ENCODE measurements at places on chromosomes 13 and 19.

DNA sequence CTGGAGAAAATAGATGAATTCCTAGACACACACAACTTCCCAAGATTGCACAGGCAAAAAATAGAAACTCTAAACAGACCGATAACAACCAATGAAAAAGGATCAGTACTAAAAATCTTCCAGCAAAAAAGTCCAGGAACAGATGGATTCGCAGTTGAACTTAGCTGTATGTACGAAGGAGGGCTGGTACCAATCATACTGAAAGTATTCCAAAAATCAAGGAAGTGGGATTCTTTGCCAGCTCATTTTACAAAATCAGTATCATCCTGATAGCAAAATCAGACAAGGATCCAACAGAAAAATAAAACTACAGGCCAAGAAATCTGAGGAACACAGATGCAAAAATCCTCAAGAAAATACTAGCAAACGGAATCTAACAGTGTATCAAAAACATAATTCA lies 6.5 kb upstream of the LILRB2 start:
- no peaks in the 10 kb centered on the region for H3K4me1 ChIP-seq
- no peaks in the 10 kb centered on the region for H3K36me3 ChIP-seq
- H3K27me3 ChIP-seq: peaks cover 6% of the 10 kb centered on the region
- DNase-seq: no peak

GRCh38 chr13:24074678-24075077 lies 85.8 kb upstream of the SPATA13 start:
- H3K4me1 ChIP-seq: no peaks in the 10 kb centered on the region
- H3K4me3 ChIP-seq: no peak overlapping the region
- DNase-seq: no peak
- no peak overlapping the region for H3K27ac ChIP-seq
- no peaks in the 10 kb centered on the region for H3K36me3 ChIP-seq
- no peaks in the 10 kb centered on the region for H3K27me3 ChIP-seq

DNA sequence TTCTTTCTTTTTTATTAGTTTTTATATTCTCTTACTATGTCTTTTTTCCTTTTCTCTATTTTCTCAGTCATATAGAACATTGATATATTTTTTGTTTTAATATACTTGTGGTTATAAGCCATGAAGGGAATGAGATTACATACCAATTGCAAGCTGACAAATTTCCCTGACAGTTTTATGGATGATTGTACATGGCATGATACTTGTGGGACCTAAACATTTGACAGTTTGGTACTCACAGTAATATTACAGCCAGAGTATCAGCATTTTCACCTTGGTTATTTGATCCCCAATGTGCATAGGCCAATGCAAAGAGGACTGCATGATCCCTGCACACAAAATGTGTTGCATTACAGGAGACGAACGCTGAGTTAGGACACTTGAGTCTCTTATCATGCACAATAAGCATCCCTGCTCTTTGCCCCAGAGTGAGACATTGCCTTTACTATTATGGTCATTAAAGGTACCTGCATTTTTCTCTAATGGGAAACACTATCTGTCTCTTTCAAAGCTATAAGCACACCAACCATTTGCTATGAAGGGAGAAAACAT lies 713.4 kb upstream of the PCDH20 start:
- DNase-seq: no peak
- no peaks in the 10 kb centered on the region for H3K4me1 ChIP-seq
- H3K36me3 ChIP-seq: no peaks in the 10 kb centered on the region
- H3K27ac ChIP-seq: no peak overlapping the region
- H3K27me3 ChIP-seq: no peaks in the 10 kb centered on the region

DNA sequence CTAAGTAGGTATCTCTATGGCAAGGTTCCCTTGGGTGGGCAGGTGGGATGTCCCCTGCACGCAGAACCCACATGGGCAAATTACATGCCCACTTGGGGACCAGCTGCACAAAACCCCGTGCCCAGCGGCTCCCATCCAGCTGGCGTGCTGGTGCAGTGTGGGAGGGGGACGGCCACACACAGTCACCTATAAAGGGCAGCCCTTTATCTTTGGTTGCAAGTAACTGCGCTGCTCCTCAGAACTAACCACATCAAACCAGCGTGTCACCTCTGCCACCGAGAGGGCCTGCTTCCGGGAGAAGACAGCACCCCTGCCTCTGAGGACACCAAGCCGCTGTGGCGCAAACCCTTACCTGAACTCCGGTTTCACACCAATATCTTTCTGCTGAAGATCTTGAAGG lies 32.2 kb downstream of the ANKRD27 start:
- H3K36me3 ChIP-seq: peaks cover 59% of the 10 kb centered on the region
- no peaks in the 10 kb centered on the region for H3K27me3 ChIP-seq

DNA sequence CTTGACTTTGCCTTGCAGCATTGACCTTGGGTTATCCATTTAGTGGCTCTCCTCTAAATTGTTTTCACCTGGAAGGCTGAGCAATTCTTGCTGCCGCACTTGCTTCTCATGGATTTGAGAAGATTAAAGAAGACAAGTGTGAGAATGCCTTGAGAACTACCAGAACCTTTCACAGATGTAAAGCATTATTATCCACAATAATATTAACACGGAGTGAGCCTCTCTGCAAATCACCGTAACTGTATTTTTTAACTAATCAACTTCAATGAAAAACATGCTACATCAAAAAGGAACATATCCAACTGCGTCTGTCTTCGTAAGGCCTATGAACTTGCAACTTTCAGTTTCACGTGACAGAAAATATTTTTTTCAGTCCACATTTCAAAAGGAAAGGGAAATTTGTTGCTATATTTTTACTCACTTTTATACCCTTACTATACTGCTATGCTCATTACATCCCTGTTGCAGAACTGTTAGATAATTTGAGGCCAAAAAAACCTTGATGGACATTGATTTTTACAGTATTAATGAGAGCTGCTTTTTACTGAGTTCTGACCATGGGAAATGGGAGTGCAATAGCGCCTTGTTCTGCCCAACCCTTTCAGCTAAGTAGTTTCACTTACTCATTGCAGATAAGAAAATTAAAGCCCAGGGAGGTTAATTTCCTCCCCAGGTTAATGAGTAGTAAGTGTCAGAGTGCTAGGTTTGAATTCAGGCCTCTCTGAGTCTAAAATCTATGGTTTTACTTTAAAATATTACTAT lies 93.8 kb upstream of the RAP2A start:
- no peak overlapping the region for H3K4me3 ChIP-seq
- DNase-seq: peak; percentile 13
- peaks cover 9% of the 10 kb centered on the region for H3K4me1 ChIP-seq
- no peaks in the 10 kb centered on the region for H3K27me3 ChIP-seq

- no peak overlapping the region for H3K4me3 ChIP-seq
- no peak for DNase-seq
- no peak overlapping the region for H3K27ac ChIP-seq
- H3K36me3 ChIP-seq: peaks cover 6% of the 10 kb centered on the region
- H3K4me1 ChIP-seq: peaks cover 19% of the 10 kb centered on the region
- H3K27me3 ChIP-seq: peaks cover 43% of the 10 kb centered on the region
Observed at GRCh38 chr19:38208571-38208970, 15.5 kb downstream of the DPF1 start.

DNA sequence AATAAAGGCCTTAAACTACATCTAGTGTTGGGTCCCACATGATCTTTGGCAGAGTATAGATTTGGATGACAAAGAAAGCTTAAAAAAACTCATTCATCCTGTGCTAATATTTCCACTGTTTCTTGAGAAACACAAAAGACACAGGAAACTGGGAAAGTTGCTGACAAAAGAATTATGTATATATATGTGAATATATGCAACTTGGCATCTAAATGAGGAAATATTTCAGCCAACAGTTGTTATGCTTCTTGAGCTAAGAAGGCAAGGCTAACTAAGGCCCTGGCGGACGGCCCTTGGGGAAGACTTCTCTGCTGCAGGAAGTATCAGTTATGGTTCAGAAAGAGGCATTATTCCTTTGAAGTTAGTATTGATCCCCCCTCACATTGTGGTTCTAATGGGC lies 491.8 kb downstream of the DIAPH3 start:
- no peaks in the 10 kb centered on the region for H3K4me1 ChIP-seq
- no peak for DNase-seq
- H3K36me3 ChIP-seq: no peaks in the 10 kb centered on the region
- no peaks in the 10 kb centered on the region for H3K27me3 ChIP-seq

DNA sequence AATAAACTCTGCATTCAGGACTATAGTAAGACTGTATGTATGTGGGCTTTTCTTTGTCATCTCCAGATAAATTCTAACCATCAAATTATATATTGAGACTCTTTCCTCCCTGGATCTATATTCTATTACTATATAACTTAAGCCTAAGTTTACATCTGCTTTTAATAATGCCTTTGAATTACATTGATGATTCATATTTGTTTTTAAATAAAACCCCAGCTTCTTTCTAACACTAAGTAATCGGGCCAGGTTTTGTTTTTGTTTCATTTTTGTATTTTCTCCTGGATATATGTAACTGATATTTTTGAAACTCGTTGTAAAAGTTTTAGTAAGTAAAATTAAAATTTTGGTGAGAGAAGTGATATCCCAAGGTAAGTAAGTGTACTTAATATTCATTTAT lies 1599.1 kb downstream of the PCDH9 start:
- H3K4me3 ChIP-seq: no peak overlapping the region
- H3K4me1 ChIP-seq: no peaks in the 10 kb centered on the region

DNA sequence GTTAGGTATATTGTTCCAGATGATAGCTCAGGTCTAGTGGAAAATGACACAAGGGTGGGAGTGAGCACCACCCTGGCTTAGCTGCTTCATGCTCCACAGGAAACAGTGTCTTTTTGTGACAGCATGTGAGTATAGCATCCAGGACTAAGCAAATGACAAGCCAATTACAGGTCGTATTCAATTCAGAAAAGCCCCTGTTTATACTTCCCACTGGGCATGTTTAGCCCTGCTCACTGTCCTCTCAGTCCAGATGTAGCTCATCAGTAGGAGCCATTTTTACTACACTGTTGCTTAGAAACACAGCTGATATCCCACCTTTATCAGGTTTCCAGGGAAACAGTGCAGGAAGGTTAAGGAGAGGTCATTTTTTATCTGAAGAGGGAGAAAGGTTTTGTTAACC lies 8.0 kb downstream of the ABHD13 start:
- no peak overlapping the region for H3K4me3 ChIP-seq
- no peaks in the 10 kb centered on the region for H3K27me3 ChIP-seq
- DNase-seq: no peak
- peaks cover 10% of the 10 kb centered on the region for H3K4me1 ChIP-seq

DNA sequence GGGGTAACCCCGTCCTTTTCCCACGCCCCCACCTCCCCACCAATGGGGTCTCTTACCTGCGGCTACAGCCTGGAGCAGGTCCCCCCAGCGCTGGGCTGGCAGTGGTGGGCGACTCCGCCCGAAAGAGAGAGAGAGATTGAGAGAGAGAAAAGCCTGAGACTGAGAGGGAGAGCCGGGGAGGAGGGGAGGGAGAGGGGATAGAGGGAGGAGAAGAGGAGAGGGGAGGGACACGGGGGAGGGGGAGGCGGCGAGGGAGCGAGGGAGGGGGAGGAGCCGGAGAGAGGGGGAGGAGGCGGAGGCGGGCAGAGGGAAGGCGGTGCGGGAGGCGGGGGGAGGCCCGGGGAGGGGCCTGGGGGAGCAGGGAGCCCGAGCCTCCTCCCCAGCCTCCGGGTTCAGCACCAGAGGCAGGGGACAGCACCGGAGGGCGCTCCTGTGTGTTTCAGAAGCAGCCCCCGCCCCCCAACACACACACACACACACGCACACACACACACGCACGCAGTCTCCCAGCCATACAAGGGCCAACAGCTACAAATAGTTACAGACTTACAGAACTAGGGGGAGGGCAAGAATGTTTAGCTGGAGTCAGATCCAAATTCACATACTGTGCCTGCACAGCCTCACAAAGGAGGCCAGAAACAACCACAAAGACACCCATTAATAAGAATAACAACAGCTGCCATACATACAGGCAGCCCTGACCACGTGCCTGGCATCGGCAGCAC lies at the start of gene SLC8A2:
TSS of gene SLC8A2 (minus strand) at position 161 of the 725 bp plus-strand sequence. CDS start 5,490 bp downstream, outside the sequence.
- H3K27me3 ChIP-seq: peaks cover 58% of the 10 kb centered on the region
- DNase-seq: peak; percentile 83
- H3K4me3 ChIP-seq: no peak within 1 kb of the TSS
- H3K4me1 ChIP-seq: peaks cover 13% of the 10 kb centered on the region
- no peaks in the 10 kb centered on the region for H3K36me3 ChIP-seq

- peaks cover 5% of the 10 kb centered on the region for H3K4me1 ChIP-seq
- no peaks in the 10 kb centered on the region for H3K27me3 ChIP-seq
- H3K4me3 ChIP-seq: no peak overlapping the region
- DNase-seq: no peak
Observed at GRCh38 chr13:51394724-51395123, 55.2 kb downstream of the SERPINE3 start.

DNA sequence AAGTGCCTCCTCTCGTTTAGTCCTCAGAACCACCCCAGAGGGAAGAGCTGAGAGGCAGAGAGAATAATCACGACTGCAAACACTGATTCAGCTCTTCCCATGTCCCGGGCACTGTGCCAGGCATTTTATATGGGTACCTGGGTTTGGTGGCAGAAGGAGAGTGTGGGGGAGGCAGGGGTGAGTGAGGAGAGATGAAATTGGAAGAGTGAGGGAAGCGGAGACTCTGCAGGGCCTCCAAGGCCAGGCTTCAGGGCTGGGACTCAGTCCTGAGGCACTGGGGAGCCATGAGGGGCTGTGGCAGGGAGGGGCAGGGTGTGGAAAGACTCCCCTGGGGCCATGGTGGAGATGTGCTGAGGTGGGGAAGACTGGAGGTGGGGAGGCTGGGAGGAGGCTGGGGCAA lies 8.7 kb downstream of the SYNGR4 start:
- no peaks in the 10 kb centered on the region for H3K27me3 ChIP-seq
- no peaks in the 10 kb centered on the region for H3K4me1 ChIP-seq
- H3K36me3 ChIP-seq: no peaks in the 10 kb centered on the region
- no peak overlapping the region for H3K4me3 ChIP-seq
- H3K27ac ChIP-seq: no peak overlapping the region
- DNase-seq: no peak

- no peaks in the 10 kb centered on the region for H3K36me3 ChIP-seq
- H3K27ac ChIP-seq: no peak overlapping the region
- no peaks in the 10 kb centered on the region for H3K27me3 ChIP-seq
- H3K4me3 ChIP-seq: no peak overlapping the region
- no peaks in the 10 kb centered on the region for H3K4me1 ChIP-seq
- no peak for DNase-seq
Observed at GRCh38 chr19:13262450-13262849, 112.2 kb downstream of the IER2 start.

All from CD4-positive, alpha-beta T cell (primary cell).